Immature natural killer cell (primary cell): ENCODE measurements at places on chromosomes 11 and 22.
A peak's percentile ranks its signal among the peaks of the same experiment; 100 is the strongest.

- DNase-seq = no peak
Observed at GRCh38 chr11:132099692-132100091, 729.3 kb downstream of the NTM start.

GRCh38 chr22:17734187-17734586 lies 40.1 kb downstream of the BID start:
- DNase-seq = peak; percentile 29

- DNase-seq = no peak
Observed at GRCh38 chr22:23168391-23169042, 11.8 kb upstream of the BCR start.

DNA sequence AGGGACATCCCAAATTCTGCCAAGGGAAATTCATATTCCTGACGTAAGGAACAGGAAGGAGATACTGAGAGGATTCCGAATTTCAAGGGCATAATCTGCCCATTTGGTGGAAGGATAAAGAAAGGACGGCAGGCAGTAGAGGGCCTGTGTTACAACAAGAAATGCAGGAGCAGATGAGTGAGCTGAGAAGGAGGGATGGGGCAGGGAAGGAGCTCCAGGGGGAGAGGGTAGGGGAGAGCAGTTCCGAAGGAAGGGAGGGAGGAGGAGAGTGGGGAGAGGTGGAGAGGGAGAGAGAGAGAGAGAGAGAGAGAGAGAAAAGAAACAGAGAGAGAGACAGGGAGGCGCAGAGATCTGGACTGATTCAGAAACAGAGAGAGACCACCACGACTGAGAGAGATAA lies 843 bp downstream of the OPCML start:
- DNase-seq = no peak

DNA sequence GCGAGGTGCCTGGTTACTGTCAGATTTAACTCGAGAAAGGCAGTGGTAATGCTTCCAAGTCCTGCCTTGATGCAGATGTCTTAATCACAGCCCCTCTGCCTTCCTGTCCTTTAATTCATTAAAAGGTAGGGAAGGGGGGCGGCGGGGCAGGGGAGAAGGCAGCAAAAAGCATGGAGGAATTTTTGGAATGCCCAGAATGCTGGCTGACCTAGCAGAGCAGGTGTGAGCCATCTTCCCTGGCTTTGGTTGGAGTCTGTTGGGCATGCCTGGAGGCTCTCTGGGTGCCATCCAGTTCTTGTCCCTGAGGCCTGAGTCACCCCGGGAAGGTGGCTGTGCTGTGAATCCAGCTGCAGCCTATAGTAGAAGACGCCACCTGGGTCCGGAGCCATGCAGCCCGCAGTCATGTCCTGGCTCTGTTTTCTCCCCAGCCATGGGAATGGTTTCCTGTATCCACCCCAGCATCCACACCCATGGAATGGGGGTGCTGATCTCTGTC lies 15.6 kb downstream of the KIAA1671 start:
- DNase-seq = no peak

DNA sequence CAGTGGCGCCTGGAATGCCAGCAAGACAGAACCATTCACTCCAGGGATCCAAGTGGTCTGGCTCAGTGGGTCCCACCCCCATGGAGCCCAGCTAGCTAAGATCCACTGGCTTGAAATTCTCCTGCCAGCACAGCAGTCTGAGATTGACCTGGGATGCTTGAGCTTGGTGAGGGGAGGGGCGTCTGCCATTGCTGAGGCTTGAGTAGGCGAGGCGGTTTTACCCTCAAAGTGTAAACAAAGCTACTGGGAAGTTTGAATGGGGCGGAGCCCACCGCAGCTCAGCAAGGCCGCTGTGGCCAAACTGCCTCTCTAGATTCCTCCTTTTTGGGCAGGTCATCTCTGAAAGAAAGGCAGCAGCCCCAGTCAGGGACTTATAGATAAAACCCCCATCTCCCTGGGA lies 125.7 kb upstream of the DDI1 start:
- no peak for DNase-seq
